A549 treated with Mapracorat at 1 μM for 4 hours (cell line): ENCODE measurements at places on chromosomes 1 and 21. TPM values are rescaled to one million over a fixed set of nuclear protein-coding genes. Genes with fewer than 3 reads are reported as not detected.

PPT1 gene
- 57.8 to 77.2 TPM (median 65.5 TPM) in 5 replicates for total RNA-seq

ATF3 gene
- total RNA-seq = 29.1 to 47.5 TPM (median 34.0 TPM) in 5 replicates

CYP2J2 gene
- 0.07 to 0.11 TPM (median 0.08 TPM) in 3 of 5 replicates, not detected in the others for total RNA-seq

C4BPA gene
- total RNA-seq = 0.45 to 0.89 TPM (median 0.66 TPM) in 5 replicates

FAM177B gene
- total RNA-seq = not detected in 5 replicates

SLFNL1 gene
- 0.04 TPM in 1 of 5 replicates, not detected in the others for total RNA-seq

IGSF9 gene
- 0.13 to 0.26 TPM (median 0.23 TPM) in 5 replicates for total RNA-seq

NPPB gene
- 0.22 TPM in 1 of 5 replicates, not detected in the others for total RNA-seq

WDR47 gene
- total RNA-seq = 7.0 to 9.4 TPM (median 8.6 TPM) in 5 replicates

GNPAT gene
- total RNA-seq = 34.4 to 39.4 TPM (median 36.1 TPM) in 5 replicates

PTPRC gene
- not detected in 5 replicates for total RNA-seq

KCNA3 gene
- not detected in 5 replicates for total RNA-seq

XCL2 gene
- total RNA-seq = not detected in 5 replicates

PAQR7 gene
- 6.0 to 7.9 TPM (median 7.7 TPM) in 5 replicates for total RNA-seq

KIAA0040 gene
- 0.64 to 1.1 TPM (median 0.78 TPM) in 5 replicates for total RNA-seq

SLC25A33 gene
- total RNA-seq = 2.8 to 3.7 TPM (median 3.3 TPM) in 5 replicates

LEFTY1 gene
- total RNA-seq = 0.43 to 1.4 TPM (median 1.1 TPM) in 5 replicates

FCRLB gene
- 1.3 to 2.1 TPM (median 1.6 TPM) in 5 replicates for total RNA-seq

GNAT2 gene
- total RNA-seq = 0.13 to 0.17 TPM (median 0.17 TPM) in 3 of 5 replicates, not detected in the others
